NK-92 treated with Interleukin-12 subunit alpha and Interleukin-12 subunit beta, amount 100 ng/mL, for 24 hours (cell line): ENCODE measurements at places on chromosomes 12 and 14.

- DNase-seq, result peak; percentile 52
Measured at GRCh38 chr12:48924617-48925303, 532 bp downstream of the FKBP11 start.

GRCh38 chr14:54681811-54682261 lies 114.9 kb downstream of the SAMD4A start:
- no peak for DNase-seq

GRCh38 chr14:33931461-33931860 lies 19.4 kb downstream of the EGLN3 start:
- no peak for DNase-seq

GRCh38 chr12:75542942-75543341 lies 31.5 kb upstream of the KRR1 start:
- DNase-seq, result no peak

GRCh38 chr14:54809767-54810166 lies 92.9 kb downstream of the GCH1 start:
- no peak for DNase-seq

DNA sequence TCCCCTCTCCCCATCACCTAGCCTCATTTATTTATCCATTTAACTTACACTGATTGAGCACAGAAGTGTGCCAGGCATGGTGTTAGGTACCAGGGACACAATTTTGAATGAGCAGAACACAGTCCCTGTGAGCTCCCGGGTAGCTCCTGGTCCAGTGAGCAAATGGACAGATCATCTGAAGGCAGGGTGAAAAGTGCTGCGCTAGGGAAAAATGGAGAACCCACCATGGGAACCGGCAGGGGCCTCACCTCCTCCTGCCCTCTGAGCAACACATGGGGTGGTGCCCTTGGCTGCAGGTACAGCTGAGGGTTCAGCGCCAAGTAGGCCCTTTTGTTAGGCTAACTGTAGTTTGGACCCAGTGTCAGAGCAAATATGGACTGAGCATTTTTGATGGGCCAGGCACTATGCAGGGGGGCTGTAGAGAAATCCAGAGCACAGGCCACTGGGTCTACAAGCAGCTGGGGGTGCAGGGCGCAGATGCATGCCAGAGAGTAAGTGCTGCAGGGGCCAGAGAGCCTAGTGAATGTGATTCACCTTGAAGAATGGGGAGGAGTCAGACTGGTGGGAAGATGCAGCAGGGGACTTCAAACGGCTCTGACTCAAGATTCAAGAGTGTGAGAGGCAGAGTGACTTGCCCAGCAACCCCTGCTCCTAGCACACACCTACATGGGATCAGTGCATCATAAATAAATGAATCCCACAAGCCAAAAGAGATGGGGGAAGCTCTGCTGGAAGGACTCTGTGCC lies 28.2 kb downstream of the LTBP2 start:
- no peak for DNase-seq

DNA sequence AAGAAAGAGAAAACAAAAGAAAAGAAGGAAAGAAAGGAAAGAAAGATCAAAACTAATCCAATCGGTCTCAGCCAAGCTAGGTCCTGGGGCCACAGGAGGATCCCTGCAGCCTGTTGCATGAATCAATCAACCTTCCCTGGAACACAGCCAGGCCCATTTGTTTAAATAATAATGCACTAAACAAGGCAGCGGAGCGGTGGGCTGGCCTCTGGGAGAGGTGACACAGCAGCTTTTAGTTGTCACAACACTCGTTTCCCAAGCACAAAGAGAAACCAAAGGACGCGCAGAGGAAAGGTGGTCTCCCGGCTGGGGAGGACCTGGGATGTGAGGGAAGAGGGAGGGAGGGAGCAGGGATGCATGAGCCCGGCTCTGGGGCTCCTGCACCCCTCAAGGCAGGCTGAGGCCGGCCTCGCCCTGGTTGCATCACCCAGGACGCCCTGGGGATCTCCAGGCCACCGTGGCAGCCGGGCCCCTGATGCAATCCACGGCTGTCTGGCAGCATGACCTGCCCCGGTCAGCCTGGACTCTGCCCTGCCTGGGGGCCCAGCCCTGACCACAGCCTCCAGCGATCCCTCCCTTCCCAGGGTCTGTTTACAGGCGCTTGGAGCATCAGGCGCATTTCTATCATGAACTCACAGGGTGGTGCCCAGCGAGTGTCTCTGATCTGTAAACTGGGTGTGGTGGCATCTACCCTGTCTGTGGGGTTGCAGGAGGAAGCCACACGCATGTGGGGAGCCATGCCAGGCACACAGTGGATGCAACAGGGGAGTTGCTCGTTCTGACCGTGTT lies 32.5 kb downstream of the MMP17 start:
- no peak for DNase-seq

DNA sequence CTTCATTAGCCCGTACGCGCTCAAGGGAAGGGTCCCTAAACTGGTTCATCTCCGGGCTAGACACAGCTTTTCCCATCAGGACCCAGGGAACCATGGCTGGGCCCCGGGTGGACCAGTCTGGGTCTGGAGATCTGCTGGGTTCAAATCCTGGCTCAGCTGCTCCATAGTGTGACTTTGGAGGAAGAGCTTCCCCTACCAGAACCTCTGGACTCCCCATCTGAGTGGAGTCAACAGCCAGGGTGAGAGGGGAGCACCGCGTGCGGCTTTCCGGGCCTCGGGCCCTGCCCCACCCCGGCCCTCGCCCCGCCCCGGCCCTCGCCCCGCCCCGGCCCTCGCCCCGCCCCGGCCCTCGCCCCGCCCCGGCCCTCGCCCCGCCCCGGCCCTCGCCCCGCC lies 41.2 kb downstream of the BEGAIN start:
- DNase-seq, result no peak

GRCh38 chr12:49359671-49360070 lies 7.6 kb upstream of the SPATS2 start:
- DNase-seq, result no peak
